A172 (cell line): ENCODE measurements at places on chromosomes 2 and 18. TPM values are rescaled to one million over a fixed set of nuclear protein-coding genes. Genes with fewer than 3 reads are reported as not detected.

DNA sequence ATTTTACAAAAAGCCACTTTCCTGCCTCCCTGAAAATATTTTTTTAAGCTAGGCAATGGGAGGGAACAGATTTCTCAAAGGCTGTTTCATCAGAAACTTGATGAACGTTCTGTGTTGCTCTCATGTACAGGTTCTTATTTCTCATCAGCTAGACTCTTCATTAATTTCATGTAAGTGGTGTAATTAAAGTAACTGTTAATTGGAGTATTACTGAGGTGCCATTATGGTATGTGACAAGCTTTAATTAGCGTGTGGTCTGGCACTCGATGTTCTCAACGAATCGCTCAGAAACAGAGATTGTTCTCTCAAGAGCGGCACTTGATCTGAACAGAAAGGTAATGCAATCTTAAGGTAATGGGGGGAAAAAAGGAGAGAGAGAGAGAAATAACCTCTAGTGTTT lies 81.9 kb upstream of the MYCN start:
- no peak for DNase-seq

DNA sequence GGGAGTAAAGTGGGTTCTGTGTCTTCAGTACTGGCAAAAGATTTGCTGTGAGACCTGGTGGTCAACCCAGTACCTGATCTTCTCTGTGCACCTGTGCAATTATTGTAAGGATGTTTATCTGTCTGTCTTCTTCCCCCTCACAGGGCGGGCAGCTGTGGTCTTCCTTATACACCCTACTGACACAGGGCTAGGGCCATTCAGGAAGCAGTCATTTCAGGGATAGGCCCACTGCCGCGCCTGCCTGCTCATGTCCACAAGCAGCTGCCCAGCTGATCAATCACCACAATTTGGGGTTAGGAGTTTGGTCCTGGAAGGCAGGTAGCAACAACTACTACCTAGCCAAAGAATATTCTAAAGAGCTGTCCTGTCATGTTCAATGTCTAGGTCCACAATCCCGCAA lies 1.2 kb upstream of the CNNM4 start:
- DNase-seq, result no peak

DNA sequence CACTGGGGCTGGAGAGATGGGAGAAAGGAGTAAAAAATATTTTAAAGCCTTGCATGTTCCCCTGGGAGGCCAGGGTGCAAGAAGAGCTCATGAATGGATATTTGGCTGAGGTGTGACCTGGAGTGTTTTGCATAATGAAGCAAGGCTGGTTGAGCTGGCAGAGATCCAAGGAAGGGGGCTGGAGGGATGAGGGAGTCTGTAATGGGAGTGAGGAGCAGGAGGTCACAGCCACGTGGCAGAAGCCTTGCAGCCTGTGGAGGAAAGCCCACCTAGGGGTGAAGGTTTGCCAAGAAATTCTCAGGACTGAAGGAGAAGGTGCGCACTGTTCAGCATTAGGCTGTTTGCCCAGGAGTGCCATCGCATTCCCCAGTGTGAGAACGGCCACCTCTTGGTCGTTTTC lies 40.3 kb upstream of the ATP8B1 start:
- DNase-seq, result no peak

DNA sequence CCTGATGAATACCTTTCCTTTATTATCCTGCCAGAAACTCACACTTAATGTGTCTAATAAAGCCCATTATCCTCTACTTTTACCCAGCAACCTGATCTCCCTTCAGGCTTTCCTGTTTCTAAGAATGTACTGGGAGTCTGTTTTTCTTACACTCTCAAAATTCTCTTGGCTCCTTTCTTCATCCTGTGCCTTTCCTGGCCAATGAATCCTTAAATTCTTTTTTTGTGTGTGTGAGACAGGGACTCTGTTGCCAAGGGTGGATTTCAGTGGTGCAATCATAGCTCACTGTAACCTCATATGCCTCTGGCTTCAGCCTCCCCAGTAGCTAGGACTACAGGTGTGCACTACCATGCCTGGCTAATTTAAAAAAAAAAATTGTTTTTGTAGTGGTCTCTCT lies 72.7 kb downstream of the MAP2 start:
- peak; percentile 8 for DNase-seq

GRCh38 chr2:205751569-205752031 lies 69.3 kb downstream of the NRP2 start:
- DNase-seq, result no peak

DNA sequence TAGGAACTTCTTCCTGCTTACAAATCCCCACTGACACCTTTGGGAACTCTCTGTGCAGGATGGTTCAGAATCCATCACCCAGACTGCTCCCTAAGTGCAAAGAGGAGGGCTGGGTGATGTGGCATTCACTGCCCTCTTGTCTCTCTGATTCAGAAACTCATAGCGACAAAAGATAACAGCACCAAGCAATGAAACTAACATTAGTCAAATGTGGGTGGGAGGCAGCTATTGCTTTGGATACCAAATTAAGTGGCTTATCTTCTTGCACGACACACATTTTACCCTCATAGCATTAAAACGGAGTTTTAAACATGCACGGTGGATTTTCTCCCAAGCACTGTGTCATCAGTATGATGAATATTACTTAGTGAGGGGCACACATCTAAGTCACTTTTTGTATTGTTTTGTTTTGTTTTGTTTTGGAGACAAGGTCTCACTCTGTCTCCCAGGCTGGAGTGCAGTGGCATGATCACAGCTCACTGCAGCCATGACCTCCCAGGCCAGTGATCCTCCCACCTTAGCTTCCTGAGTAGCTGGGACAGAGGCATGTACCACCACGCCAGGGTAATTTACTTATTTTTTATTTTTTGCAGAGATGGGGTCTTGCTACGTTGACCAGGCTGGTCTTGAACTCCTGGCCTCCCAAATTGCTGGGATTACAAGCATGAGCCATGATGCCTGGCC lies 40.9 kb upstream of the NEB start:
- peak; percentile 31 for DNase-seq

- DNase-seq, result no peak
Observed at GRCh38 chr2:181848261-181848886, 43.2 kb upstream of the ITPRID2 start.

DNA sequence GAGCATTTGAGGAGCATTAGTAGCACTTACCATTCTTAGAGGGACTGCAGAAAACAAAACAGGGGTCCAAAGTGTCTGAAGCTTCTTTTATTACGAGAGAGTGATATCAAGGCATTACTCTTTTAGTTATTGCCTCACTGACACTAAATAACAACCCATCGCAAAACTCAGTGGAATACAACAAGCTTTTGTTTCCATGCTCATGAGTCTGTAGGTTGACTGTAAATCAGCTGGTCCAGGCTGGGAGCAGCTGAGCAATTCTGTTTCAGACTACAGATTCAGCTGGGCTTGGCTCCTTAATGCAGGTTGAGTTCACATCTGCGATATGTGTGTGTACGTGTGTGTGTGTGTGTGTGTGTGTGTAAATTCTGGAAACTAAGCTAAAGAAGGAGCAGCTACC lies 501.8 kb upstream of the PKDCC start:
- no peak for DNase-seq

- no peak for DNase-seq
Observed at GRCh38 chr18:31217038-31217849, 54.6 kb upstream of the DSC1 start.

- DNase-seq, result no peak
Observed at GRCh38 chr2:143521396-143521795, 392.2 kb downstream of the ARHGAP15 start.

GRCh38 chr2:237061356-237061755 lies 24.3 kb upstream of the COPS8 start:
- no peak for DNase-seq

- no peak for DNase-seq
Observed at GRCh38 chr2:15672961-15673918, 81.6 kb downstream of the DDX1 start.

DNA sequence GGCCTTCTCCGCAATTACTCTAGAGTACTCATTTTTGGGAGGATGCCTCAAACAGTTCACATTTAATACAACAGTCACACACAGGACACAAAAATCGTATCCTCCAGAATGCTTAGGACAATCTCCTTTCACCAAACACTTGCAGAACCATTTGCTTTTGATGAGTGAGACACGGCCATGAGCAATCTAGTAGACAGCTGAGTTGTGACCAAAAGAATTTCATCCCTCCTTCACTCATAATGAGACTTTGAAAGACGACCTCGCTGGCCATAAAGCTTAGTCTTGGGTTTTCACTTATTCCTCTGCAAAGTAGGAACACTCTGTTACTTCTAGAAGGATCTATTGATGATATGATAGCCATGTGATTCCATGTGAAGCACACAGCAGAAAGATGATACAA lies 87.5 kb upstream of the SLC35G4 start:
- no peak for DNase-seq

DNA sequence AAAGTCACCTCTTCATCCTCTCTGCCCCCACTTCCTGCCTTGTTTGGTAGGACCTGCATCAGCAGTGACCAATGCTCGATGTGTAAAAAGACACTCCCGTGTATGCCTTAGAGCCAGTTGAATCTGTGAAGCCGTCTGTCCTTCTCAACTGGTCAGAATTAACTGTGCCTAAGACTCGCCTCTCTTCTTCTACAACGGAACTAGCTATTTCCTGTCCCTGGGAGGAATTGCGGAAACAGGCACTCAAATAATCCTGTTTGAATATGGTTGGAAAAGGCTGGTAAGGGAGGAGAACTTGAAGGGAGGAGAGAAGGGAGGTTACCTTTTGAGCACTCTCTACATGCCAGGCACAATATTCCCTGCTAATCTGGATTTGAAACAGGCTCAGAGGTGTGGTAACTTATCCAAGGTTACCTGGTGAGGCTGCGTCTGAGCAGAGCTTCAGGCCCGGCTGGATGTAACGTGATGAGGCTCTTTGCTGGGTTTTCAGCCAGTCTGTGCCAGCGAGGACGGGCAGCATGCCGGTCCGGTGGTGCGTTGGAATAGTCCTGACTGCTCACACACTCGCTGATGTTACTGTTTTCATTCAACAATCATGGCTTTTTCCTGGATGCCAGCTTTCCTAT lies 127.0 kb downstream of the FAM168B start:
- no peak for DNase-seq

DNA sequence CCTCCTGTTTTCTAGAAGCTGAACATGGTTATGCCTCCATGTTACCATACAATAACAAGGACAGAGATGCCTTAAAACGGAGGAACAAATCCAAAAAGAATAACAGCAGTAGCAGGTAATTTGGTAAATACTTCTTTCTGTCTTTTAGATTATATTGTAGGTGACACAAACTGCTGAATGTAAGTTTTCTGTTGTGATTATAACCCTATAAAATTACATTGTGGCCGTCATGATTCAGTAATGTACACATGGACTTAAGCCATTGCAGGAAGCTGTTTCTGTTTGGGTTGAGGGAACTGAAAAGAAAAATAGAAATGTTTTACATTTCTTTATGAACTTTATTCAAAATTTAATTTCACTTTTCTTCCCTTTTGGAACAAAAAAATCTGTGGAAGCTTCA lies 1.2 kb downstream of the MXD1 start:
- DNase-seq, result no peak

- peak; percentile 4 for DNase-seq
Observed at GRCh38 chr2:35606394-35606793, 749.2 kb upstream of the CRIM1 start.

GRCh38 chr2:228845162-228845925 lies 425.7 kb downstream of the PID1 start:
- DNase-seq, result no peak

- DNase-seq, result no peak
Observed at GRCh38 chr2:227115761-227116160, 48.2 kb downstream of the COL4A4 start.

GRCh38 chr2:26900831-26901321 lies 52.9 kb downstream of the DPYSL5 start:
- DNase-seq, result no peak

- DNase-seq, result no peak
Observed at GRCh38 chr2:36607947-36608346, 10.0 kb upstream of the FEZ2 start.

DNA sequence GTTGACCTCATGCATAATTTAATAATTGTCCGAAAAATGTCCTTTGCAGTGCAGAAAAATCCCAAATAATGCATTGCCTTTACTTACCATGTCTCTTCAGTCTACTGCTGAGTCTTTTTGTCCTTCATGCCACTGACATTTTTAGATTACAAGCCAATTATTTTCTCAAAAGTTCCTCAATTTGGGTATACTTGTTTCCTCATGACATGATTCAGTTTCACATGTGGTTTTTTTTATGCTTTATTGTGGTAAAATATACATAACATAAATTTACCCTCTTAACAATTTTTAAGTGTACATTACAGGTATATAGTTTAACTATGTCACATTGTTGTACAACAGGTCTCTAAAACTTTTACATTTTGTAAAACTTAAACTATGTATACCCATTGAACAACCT lies 81.0 kb downstream of the EPC2 start:
- no peak for DNase-seq

DNA sequence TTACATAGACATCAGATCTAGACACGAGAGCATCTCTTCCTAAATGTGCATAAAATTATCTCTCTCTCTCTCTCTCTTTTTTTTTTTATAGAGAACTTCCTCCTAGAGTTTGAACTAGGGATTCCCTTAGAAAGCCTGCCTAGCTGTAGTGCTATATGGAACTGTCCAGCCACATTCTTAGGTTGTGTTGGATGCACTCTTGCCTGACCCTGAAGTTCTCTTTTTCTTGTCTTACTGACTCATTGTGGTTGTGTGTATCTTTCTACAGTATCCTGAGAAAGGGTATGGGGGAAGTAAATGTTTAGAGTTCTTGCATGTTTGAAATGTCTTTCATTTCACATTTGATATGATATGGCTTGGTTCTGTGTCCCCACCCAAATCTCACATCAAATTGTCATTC lies 368.2 kb downstream of the CDH2 start:
- DNase-seq, result peak; percentile 5

DNA sequence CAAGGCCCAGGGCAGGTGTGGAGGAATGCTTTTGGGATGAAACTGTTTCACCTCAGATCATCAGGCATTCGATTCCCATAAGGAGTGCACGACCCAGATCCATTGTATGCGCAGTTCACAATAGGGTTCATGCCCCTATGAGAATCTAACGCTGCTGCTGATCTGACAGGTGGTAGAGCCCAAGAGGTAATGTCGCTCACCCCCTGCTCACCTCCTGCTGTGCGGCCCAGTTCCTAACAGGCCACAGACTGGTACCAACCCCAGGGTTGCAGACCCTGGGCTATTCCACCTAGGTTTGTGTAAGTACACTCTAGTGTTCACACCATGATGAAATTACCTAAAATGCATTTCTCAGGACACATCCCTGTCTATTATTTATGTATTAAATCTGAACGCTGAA lies 72.5 kb downstream of the COPS8 start:
- no peak for DNase-seq

GRCh38 chr2:64679673-64680425 lies 26.1 kb upstream of the SERTAD2 start:
- no peak for DNase-seq

GCC2 gene
- 15.4 and 22.0 TPM in 2 replicates for total RNA-seq

CTDSP1 gene
- 44.9 and 65.3 TPM in 2 replicates for total RNA-seq

ARID5A gene
- total RNA-seq, result 6.9 and 11.2 TPM in 2 replicates

ABCG8 gene
- total RNA-seq, result not detected in 2 replicates

EGR4 gene
- total RNA-seq, result not detected in 2 replicates

ZNF516 gene
- total RNA-seq, result 2.1 and 4.8 TPM in 2 replicates

POTEJ gene
- not detected in 2 replicates for total RNA-seq
